Hematopoietic multipotent progenitor cell (in vitro differentiated cells): ENCODE measurements at places on chromosomes 3 and 15. TPM values are rescaled to one million over a fixed set of nuclear protein-coding genes. Genes with fewer than 3 reads are reported as not detected.

DNA sequence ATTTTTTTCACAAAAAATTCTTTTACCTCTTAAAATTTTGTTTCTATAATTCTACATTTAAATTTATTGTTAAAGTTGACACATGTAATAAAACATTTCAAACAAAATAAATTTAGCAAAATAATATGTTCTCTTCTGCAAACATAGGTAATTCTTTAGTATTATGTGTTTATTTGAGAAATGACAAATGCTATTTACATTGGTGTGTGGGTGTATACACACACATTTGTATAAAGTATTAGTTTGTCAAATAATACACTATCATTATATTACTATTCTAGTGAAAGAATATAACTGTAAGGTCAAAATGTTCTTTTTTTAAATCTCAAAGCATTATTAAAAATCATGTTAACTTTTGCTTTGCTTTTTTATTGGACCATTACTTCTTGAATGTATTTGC lies 1370.6 kb downstream of the SI start:
- no peak for DNase-seq

- no peak for DNase-seq
Measured at GRCh38 chr3:100103558-100104441, 10.5 kb downstream of the FILIP1L start.

DNA sequence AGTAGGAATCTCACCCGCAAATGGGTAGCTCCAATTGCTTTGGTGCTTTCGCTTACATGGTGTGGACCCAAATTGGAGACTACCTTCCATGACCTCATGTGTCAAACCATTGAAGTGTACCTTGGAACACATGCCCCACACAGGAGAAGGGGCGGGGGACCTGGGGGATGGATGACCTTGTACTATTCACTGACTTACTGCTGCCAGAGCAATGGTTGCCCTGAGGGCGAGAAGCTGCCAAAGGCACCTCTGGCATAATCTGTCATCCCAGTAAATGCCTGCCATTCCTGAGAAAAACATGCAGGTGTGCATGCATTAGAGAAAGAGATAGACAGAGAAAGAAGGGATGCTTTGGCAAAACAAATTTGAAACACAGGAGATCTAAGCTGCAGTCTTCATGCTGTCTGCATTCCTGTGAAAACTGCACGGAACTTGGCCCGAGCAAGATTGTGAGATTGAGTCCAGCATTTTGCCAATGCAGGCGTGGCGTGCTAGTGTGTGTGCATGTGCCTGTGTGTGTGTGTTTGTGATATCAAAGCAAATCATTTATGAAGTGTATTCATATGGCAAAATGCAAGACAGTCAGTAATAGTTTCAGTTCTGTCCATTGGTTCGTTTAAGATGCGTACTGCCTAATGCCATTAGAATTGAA lies 219.5 kb upstream of the MDFIC2 start:
- no peak for DNase-seq

DNA sequence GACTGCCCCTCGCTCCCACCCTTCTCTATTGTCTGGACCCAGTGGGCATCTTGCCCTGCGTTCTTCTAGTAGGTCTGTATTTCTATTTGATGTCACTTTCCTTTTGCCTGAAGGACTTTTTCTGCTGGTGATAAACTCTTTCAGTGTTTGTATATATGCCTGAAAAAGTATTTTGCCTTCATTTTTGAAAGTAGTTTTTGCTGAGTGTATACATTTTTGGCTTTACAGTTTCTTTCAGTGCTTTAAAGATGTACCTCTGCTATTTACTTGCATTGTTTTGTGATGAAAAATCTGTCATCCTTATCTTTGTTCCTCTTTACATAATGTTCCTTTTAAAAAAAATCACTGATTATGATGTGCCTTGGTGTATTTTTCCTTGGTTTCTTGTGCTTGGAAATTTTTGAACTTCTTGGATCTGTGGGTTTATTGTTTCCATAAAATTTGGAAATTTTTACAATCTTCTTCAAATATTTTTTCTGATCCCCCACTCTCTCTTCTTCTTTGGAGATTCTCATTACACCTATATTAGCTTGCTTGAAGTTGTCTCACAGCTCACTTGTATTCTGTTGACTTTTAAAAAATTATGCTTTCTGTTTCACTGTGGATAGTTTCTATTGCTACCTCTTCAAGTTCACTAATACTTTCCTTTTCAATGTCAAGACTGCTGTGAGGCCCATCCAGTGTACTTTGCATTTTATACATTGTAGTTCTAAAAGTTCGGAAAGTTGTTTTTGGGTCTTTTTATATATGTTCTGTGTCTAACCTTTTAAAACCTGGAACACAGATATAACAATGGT lies 67.8 kb downstream of the RGMA start:
- DNase-seq = no peak

GRCh38 chr3:167564612-167565011 lies 89.1 kb downstream of the WDR49 start:
- DNase-seq = no peak

DNA sequence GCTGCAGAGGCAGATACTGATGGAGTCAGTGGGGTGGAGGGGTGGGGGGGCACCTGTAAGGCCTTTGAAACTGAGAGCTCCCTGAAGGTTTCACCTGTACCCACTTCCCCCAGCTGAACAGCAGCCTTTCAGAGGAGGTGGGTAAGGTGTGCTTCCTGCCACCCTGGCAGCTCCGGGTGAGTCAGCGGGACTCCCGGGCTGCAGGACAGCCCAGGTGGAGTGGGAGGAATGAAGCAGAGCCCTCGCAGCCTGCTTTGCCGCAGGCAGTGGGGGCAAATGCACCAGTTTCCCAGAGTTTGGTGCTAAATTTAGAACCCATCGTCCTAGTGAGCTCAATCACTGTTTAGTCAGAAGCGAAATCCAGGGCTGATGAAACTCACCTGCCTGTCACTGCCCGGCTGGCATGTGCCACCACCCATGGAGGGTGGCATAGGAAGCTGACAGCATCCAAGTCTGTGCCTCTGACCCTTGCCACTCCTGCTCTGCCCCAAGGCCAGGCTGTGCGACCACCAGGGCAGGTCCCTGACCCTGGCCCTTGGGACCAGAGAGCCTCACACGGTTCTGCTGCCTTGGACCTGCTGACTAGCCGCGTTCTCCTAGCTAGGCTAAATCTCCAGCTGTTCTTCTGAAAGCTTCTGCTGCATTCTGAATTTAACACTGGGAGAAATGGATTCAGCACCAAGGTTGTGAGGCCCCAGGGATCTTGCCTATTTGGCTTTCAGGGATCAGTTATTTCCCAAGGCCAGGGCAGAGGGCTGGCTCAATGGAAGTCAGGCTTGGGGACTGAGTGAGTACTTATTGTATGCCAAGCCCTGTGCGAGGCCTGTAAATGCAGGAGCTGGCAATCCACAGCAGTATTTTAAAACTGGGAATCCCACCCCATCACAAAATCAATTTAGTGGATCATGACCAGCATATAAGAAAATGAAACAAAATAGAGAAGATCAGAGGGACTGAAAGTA lies 67.3 kb upstream of the RASGRF1 start:
- DNase-seq = no peak

DNA sequence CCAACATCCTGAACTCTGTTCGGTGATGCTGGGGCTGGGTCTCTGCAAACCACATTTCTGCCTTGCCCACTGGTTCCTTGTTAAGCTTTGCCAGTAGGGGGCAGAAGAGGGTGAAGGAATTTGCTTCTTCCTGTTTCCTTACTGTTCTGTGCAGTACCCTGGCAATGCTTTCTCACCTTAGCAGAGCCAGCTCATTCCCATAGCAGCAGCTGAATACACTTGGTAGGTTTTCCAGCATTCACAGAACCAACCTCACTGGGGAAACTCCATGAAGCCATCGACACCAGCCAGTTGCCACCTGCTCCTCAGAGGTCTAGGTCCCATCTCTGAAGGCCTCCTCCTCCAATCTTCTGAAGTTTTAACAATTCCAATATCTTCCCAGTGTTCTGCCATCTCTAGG lies 308.4 kb downstream of the PDCD6IP start:
- DNase-seq = peak; percentile 55

The ZNF609 gene
- 41.5 TPM for total RNA-seq

The BAHD1 gene
- total RNA-seq = 26.9 TPM

- no peak for DNase-seq
Measured at GRCh38 chr3:135310317-135310716, 515.3 kb downstream of the EPHB1 start.

DNA sequence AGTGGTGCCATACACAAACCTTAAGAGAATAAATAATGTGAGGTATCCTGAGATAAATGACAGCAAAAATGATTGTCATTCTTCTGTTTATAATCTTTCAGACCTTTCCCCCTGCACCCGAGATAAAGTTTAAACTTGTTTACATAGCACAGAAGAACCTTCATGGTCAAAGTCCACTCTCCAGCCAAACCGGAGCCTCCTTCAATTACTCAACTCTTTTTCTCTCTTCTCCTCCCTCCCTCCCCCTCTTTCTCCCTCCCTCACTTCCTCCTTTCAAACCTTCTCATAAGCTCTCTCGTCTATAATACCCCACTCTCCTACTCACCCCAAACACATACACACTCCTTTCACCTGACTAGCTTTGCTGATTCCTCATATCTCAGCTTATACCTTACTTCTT lies 198.9 kb downstream of the EFHB start:
- no peak for DNase-seq

The DPPA2 gene
- under 0.01 TPM for total RNA-seq

DNA sequence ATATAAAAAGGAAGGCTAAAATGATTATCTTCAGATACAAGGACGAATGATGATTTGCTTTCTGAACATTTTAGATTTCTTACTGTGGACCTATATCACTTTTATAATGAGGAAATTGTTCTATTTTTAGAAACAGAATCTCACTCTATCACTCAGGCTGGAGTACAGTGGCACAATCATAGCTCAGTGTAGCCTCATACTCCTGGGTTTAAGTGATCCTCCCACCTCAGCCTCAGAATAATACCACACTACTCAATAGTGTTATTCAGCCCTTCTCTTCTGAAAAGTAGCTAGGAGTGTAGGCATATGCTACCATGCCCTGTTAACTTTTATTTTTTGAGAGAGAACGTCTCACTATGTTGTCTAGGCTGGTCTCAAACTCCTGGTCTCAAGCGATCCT lies 15.8 kb downstream of the DNAJC13 start:
- no peak for DNase-seq

- DNase-seq = no peak
Measured at GRCh38 chr3:102089904-102090720, 240.8 kb downstream of the NFKBIZ start.

DNA sequence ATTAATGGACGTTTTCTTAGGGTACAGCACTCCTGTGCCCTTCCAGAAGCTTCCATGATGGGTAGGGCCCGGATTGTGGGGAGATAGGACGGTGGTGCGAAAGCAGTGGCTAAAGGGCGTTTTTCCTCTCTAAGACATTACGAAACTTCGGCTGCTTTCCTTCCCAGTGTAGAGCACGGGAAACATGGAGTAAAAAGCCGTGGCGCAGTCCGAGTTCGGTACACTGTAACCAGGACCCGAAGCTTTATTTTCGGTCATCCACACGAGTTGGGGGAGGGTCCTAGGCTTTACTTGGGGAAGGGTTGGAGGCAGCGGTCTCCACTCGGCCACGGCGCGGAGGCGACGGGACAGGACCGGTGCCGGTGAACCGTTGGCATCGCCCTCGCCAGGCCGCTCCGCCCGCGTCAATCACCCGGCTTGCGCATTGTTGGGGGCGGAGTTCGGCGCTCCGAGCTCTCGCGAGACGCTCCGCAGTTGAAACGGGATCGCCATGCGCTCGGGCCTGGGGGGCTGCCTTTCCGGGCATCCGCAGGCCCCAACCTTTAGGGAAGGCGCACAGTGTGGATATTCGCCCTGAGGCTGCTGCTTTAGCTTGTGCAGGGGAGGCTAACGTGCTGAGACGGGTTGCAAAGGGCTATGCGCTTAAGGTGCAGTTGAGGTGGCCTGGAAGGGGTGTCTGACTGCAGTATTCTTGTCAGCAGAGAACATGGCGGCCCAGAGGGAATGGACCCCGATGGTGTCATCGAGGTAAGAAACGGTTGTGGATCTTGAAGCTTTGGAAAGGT lies 546 bp downstream of the EIF4A2 start:
- peak; percentile 60 for DNase-seq

DNA sequence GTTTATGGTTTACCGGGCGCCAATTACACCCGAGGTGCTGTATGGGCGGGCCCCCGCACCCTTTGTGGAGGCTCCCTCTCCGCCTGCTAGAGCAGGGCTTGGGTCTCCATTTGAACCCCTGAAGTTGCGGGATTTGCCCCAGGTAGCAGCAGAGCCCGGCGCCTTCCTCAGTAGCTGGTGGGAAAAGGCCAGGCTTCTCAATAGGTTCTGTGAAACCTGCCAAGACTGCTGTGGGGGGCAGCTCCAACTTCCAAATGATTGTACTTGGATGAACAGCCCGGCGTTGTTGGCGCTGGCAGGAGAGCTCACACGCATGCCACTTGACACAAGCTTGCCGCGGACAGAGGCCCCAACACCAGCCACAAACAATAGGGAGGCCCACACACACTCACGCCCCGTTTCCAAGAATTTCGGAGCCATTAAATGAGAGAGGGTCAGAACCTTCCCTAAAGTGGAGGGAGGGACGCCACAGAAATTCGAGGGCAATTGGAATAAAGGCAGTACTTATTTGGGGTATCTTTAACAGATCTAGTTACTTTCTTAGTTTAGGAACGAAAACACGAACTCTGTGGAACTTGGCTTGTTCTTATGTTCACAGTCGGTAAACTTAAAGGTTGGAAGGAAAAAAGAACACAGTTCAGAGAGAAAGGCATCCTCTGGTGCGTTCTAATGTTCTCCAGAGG lies 1.4 kb downstream of the EPHB3 start:
- no peak for DNase-seq

DNA sequence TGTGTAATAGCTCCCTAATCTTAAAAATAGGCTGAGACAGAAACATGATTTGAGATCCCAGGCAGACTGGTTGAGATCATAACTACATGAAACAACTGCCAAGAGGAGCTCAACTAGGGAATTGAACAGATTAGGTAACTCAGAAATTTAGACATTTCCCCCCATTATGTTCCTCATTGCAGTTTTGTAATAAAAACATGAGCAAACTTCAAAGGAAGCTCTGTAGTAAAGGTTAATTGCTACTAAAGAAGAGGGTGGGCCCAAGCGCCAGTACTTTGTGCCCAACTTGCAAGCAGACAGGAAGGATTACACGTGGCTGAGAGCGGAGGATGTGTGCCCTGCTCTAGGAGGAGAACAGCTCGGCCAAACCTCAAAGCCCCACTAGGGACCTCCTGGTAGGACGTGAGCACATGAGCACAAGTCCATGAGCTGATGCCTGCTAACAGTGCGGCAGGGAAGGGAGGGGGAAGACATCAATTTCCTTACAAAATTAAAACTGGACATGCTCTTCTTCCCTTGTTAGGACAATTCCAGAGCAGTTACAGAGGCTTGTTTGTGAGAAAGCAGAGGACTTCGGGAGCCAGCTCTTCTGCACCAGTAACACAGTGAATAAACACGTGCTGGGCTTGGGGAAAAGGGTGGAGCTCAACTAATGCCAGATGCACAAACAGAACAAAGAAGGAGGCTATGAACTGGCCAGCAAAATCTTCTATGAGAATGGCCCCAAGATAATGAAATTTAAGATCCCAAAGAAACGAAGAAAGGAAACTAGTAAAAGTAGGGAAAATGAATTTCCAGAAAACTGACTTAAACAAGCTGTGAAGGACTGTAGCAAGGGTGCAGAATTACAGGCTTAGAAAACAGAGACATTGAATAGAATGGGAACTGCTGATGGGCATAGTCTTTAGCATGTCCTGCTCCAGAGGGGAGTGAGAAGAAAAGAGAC lies 275.5 kb downstream of the MECOM start:
- DNase-seq = no peak

GRCh38 chr3:74661672-74662071 lies 47.2 kb upstream of the CNTN3 start:
- no peak for DNase-seq
